ENCODE measurements at places on chromosomes 5 and 9.

DNA sequence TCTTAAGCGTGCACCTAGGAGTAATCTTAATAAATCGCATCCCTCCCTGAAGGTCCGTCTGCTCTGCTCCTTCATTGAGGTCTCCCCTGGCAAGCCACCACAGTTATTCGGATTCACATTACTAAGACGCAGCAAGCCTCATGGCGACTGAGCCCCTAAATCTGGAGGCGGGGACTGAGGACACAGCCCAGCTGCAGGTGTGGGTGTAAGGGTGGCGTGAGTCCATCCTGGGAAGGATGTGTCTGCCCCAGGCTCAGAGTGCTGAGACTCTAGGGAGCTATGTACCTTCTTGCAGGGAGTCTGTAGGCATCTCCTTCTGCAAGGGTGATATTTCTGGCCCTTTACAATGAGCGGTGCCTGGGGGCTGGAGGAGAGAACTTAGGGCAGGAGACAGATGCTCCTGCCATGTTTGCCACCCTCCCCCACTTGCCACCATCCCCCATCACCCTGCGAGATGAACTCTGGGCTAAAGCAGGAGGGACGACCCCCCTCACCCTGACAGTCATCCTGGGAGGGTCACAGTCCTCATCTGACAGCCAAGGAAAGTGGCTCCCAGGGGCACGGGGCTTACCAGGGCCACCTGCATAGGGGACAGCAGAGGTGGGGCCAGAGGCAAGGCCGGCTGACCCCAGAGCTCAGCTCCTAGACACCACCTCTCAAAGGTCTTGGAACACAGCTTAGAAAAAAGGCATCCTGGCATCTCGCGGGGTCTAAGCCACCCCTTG is 76.4 kb upstream of the FCN1 start:
- DNase-seq: no peak

DNA sequence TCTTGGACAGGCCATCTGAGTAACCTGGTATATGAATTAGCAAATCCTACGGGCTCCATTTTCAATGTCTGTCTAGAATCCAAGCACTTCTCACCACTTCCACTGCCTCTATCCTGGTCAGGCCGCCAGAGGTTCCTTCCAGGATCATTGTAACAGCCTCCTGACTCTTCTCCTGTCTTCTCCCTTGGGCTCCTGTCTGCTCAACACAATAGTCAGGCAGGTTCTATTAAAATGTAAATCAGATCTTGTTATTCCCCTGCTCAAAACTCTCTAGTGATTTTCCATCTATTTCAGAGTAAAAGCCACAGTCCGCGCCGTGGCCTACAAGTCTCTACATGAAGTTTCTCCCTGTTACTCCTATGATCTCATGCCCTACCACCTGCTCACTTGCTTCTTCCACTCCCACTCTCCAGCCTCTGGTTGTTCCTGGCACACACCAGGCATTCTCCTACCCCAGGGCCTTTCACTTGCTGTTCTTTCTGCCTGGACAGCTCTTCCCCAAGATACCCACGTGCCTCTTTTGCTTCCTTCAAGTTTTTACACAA is 21.7 kb downstream of the ZNF366 start:
- no peak for DNase-seq

DNA sequence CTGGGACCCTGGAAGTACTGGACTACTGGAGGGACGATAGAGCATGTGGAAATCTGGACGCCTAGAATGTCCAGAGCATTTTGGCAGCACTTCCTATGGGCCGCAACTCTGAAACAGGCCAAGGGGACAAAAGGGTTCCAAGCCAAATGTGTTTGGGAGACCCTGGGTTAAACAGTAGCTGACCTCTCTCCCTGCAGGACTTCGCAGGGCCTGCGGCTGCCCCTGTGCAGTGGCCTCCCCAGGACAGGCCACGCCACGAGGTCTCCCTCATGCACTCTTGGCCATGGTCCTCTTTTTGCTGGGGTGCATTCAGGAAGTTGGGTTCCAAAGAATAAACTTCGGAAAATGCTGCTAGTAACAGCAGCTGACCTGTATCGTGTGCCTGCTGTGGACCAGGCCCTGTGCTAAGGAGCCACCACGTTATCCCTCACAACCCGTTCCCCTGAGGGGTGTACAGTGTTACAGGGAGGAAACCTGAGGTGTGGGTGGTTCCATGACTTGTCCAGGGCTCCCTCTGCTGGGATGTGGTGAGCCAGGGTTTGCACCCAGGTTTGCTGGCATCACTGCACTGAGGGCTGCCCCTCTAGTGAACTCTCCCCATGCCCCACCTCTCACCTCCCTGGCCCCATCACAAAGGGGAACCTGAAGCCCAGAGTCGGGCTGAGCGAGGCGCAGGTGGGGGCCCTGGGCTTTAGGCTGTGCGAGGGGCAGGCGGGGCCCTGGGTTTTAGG is 79.4 kb downstream of the AMBP start:
- no peak for DNase-seq

DNA sequence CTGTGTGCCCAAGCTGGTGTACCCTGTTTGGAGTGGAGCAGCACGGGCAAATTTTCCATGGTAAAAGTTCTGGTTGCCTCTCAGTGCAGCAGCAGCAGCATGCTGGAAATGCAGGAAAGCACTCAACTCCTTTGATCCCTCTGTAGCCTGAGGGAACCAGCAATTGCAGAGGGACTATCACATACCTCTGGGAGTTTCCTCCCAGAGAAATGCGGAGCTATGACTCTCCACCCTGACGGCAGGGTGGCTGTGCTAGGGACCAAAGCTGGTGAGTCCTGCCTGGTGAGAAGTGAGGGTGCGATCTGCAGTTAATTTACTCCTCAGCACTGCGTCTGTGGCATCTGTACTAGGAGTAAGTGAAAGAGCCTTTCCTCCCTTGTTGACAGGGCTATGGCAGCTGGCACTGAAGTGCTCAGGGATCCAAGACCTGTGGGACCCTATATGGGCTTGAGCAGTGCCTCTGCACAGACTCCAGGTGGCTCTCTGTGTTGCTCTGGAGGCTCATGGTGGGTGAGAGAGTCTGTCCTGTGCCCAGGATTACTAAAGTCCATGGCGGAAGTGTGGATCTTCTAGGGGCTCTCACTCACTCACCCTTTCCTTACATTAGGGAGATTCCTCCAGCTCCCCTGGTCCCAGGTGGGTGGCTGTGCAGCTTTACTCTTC is 601.2 kb upstream of the TYRP1 start:
- no peak for DNase-seq

- DNase-seq: no peak
Observed at GRCh38 chr9:135416664-135417290, 62.8 kb upstream of the PPP1R26 start.

DNA sequence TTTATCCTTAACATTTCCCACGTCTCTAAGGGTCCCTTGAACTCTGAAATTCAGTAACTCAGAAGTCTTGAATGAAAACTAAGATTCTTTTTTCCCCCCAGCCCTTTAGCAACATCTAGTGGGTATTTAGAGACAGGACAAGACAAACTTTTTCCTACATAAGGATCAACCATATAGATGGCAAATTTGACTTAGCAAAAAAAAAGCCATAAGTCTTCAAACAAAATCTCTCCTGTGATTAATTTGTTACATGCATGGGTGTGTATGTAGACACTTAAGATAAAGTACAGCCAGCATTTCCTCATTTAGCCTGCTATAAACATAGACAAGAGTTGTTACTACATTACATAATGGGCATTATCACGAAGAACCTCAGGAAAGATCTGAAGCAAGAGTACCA is 29.1 kb upstream of the ANKRD31 start:
- peak; percentile 33 for DNase-seq

DNA sequence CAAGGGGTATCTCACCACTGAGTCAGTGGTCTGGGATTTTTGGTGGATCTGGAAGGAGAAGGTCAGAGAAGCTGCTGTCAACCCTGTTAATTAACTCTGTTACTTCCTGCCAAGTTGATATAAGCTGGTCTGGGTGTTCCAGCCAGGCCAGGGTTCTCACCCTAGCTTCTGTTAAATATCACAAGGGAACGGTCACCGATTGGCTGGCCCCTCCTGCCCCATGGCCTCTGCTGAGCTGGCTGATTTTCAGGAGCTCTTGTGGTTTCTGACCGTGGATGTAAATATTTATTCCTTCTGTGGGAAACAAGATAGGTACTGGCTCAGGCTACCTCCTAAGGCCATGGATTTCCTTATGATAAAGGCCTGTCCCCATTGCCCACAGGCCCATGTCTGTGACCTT is 1.0 kb downstream of the ADAMTS13 start:
- no peak for DNase-seq

GRCh38 chr9:11443631-11444030 is 830.8 kb upstream of the PTPRD start:
- DNase-seq: no peak

- DNase-seq: no peak
Observed at GRCh38 chr5:154782326-154782725, 27.1 kb downstream of the LARP1 start.

DNA sequence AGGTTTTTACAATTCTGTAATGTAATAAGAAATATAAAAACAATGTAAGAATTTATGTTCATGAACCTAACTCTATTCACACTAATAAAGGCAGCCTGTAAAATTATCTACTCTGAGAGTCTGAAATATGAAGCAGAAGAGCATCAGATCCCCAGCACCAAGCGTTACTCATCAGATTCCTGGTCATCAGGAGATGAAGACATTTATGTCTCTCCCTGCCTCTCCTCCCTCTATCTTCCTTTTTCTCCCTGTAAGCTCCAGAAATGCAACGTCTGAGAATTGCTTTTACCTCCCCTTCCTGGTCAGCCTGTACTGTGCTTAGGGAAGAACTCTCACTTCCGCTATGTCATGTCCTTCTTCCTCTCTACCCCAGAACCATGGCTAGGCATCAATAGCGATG is 114.4 kb upstream of the SLIT3 start:
- no peak for DNase-seq

DNA sequence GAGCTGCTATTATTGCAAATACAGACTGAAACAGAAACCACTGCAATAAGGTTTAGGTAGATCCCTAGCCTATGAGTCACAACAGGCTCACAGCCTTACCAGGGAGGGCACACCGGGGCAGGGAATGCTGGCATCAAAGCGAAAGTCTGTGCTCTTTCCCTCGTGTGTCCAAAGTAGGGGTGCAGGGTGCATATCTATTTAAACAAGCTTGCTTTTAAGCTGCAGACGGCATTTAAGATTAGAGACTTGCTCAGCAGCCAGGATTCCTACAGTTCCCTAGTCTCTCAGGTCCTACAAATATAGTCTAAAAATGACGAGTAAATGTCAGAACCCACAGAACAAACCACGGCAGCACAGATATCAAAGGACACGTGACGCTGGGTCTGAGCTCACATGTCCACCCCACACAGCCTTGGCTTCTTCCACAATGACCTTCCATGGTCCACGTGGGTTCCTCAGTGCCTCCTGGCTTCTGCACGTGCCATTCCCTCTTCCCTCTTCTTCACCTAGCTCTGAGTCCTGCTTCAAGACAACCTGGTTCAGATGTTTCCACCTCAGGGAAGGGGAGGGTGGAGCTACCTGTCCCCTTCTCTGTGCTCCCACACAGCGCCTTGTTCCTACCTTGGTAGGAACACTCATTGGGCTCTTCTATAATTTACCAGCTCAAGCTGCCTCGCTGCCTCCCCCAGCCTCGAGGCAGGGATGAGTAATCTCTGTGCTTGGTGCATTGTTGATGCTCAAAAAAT is 193.2 kb downstream of the MAPKAP1 start:
- DNase-seq: peak; percentile 74

DNA sequence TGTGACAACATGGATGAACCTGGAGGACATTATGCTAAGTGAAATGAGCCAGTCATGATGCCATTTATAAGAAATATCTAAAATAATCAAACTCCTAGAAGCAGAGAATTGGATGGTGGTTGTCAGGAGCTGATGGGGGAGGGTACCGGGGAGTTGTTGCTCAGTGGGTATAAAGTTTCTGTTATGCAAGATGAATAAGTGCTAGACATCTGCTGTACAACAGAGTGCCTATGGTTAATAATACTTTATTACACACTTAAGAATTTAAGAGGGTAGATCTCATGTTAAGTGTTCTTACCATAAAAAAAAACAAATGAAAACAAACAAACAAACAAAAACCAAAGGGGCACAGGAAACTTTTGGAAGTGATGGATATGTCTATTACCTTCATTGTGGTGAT is 13.0 kb upstream of the CCDC69 start:
- DNase-seq: no peak

GRCh38 chr5:150120062-150120441 is 33.7 kb upstream of the CSF1R start:
- DNase-seq: no peak

DNA sequence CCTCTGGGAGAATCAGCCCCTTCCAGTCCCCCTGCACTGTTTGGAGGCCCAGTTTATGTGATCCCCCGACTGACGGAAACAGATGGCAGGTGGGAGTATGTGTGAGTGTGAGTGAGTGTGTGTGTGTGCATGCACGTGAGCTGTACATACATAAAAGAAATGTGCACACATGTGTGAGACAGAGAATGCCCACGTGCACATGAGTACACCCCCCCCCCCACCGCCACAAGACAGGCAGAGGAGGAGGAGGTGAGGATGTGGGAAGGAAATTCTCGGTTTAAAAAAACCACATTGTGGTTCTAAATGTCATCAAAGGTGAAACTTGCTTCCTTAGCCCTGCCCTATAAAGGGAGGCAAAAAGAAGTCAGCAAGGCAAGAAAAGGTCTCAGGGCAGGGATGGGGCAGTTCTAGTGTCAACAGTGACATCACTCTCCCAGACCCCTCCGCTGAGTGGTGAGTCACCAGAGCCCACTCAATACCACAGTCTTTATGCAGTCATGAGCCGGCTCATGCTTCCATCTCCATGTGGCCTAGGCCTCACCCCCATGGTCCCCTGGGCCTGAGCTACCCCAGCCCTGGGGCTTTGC is 79.2 kb upstream of the HSPA9 start:
- DNase-seq: peak; percentile 62

- DNase-seq: no peak
Observed at GRCh38 chr5:65102371-65102975, 333.7 kb downstream of the CWC27 start.

- DNase-seq: no peak
Observed at GRCh38 chr9:135008416-135008815, 79.1 kb upstream of the OLFM1 start.

- DNase-seq: peak; percentile 87
Observed at GRCh38 chr9:91361291-91362050, at the start of gene AUH. TSS of gene AUH (minus strand) at chr9:91361918. CDS start at chr9:91361889, 29 bp downstream.

- DNase-seq: no peak
Observed at GRCh38 chr9:101130054-101130453, 101.5 kb downstream of the PLPPR1 start.

DNA sequence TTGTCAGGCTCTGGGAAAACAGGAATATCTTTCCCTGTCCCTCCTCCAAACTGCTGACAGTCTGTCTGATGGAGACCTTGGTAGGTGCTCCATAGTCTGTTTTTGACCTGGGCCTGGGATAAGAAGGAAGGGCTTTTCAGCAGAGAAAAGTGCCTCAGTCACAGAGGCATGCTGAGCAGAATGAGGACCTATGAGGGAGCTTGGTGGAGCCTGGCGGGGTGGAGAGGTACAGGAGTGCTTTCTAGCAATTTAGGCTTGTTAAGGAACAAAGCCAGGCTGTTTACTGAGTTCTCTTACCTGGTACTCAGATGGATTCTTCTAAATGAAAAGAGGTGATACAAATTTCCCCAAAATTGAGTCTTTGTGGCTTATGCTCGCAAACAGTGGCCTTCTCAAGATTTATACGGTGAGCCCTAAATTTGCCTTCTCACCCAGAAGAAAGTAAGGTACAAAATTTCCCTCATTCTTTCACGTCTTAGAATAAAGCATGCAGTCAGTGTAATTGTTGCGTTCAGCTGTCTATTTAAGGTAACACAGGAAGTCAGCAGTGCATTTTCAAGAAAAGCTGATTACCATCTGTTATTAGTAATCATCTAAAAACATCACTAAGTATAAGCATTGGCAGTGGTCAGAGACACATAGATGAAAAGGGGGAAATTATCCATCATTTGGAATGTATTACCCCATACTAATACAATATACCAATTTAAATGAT is 28.6 kb upstream of the IL13 start:
- no peak for DNase-seq

- DNase-seq: no peak
Observed at GRCh38 chr5:67366691-67367395, 170.2 kb upstream of the CD180 start.

All from suppressor macrophage treated with lipopolysaccharide for 1 hour (primary cell).